ENCODE measurements at places on chromosomes 6 and 20. TPM values are rescaled to one million over a fixed set of nuclear protein-coding genes. Genes with fewer than 3 reads are reported as not detected.

Gene DDO
- total RNA-seq: 2.3 TPM

Gene RAET1L
- not detected for total RNA-seq

Gene NOTCH4
- 1.7 TPM for total RNA-seq

Gene PXDC1
- total RNA-seq: 53.5 TPM

Gene SLC35F1
- total RNA-seq: 2.6 TPM

Gene SPEF1
- total RNA-seq: not detected

Gene VSX1
- total RNA-seq: not detected

Gene SPATS1
- total RNA-seq: 0.53 TPM

Gene PDYN
- total RNA-seq: not detected
